Stimulated activated CD4-positive, alpha-beta T cell treated with anti-CD3 and anti-CD28 coated beads, Interleukin-1b, Interleukin-23, amount 100 ng/mL, for 48 hours (primary cell): ENCODE measurements at places on chromosomes 16 and 17.

- no peak for DNase-seq
Measured at GRCh38 chr16:86398622-86399021, 111.7 kb upstream of the FOXF1 start.

- no peak for DNase-seq
Measured at GRCh38 chr16:75761108-75761507, 34.8 kb upstream of the CPHXL start.

GRCh38 chr16:3509470-3509928 lies 8.7 kb downstream of the CLUAP1 start:
- peak; percentile 79 for DNase-seq

GRCh38 chr16:80936410-80936809 lies 70.3 kb downstream of the CMC2 start:
- DNase-seq, result no peak
